LNCaP clone FGC (cell line): ENCODE measurements at places on chromosomes 3 and 15.

DNA sequence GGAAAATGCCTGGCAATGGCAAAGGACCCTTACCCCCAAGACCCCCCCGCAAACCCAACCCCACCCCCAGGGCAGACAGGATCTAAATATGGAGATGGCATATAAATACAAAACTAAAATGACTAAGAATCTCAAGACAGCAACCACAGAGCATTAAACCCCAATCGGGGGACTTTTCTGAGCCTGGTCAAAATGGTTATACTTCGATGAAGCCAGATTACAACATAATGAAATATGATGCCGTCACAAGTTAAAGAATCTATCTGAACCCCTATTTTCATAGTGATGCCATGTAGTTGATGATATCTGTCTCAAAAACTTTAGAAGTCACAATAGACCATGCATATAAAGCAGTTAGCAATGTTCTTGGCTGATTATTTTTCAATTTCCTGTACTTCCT is 223.6 kb downstream of the CGGBP1 start:
- no peak for DNase-seq

GRCh38 chr3:186193534-186194450 is 84.9 kb upstream of the ETV5 start:
- DNase-seq: no peak

DNA sequence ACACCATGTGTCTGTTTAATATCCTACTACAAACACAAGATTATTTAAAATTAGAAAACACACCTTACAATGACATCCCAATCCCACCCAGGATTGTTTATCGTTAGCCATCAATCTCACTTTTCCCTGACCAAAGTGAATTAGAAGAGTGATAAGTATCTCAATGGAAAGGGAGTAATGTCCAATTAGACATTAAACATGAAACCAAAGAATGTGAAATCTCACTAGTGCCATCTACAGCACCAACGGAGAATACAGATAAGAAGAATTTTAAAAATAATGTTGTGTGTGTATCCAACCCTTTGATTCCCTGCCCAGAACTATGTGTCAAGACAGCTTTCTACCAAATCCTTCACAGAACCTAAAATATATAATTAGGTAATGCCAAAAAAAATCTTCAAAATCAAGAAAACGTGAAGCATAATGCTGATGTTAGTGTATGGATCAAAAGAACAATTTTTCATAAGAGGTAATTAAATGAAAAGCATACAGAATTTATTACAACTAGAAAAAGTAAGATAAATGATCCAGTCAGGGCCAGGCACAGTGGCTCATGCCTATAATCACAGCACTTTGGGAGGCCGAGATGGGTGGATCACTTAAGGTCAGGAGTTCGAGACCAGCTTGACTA is 64.2 kb downstream of the SCAPER start:
- peak; percentile 33 for DNase-seq

DNA sequence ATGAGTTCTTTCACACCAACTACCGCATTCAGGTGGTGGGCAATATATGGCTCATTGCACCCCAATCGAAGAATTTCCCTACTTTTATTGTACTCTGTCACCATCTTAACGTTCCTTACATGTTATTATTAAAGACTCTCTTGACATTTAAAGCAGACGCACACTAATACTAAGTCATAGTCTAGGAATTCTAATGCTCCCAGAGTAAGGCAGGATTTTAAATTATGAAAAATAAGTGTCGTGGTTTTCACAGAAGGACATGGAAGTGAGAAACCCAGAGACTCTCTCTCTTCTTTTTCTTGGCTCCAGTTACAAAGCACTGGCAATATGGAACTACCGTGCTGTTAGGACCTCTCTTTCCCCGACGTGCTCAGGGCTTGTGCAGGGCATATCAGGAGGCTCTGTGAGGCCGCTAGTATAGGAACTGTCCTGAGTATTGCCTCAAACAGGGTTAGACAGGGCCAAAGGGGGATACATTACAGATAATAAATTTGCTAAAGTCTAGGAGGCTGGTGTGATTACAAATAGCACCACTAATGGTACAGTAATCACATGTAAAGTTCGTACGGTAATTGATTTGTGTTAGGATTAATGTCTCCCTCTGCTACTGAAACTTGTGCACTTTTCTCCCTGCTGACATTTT is 590.8 kb downstream of the FOXP1 start:
- DNase-seq: no peak

GRCh38 chr3:8501371-8502131 is at the start of gene LMCD1:
TSS of gene LMCD1 (plus strand) at chr3:8501823. CDS start at chr3:8501939, 116 bp downstream.
- DNase-seq: peak; percentile 67

DNA sequence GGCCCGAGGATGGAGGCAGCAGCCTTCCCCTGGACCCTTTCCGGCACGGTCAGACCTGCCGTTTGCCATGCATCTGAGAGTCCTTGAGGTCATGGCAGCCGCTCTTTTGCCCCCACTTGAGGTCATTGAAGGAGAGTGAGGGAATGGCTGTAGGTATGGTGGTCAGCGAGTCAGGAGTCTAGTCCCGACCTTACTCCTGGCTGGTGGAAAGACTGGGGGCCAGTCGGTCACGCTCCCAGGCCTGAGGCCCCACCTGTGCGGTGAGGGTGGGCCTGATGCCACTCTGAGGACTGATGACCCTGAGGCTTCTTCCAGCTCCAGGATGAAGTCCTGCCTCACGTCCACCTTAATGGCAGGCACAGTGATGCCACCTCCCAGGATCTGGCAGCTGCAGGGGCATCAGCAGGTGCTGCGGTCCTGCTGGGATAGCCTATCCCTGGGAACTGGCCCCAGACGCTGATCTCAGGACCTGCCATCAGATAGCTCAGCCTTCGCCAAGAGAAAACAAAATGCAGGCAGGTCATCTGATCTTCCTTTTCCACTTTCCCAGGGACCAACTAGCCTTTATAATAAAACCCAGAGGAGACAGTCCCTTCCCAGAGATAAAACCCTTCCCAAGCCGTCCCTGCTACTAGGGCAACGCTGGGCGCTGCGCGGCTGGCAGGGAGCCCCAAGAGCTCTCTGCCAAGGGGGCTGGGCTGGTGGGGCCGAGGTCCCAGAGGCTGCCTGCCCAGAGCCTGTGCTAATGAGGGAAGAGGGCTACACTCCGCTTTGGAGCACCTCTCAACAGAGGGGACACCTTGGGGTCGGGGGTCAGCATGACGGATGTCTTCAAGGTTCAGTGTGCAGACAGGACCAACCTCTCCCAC is 42.2 kb downstream of the TM2D3 start:
- DNase-seq: no peak
